ENCODE measurements at places on chromosomes 11 and 22. TPM values are rescaled to one million over a fixed set of nuclear protein-coding genes. Genes with fewer than 3 reads are reported as not detected.

OR52R1 gene
- not detected for total RNA-seq

GPR83 gene
- 0.09 TPM for total RNA-seq

SLC22A6 gene
- total RNA-seq, result not detected

CCDC73 gene
- not detected for total RNA-seq

GRCh38 chr11:1830322-1831223 is 4.2 kb upstream of the SYT8 start:
- no peaks in the 10 kb centered on the region for H3K36me3 ChIP-seq
- H3K27me3 ChIP-seq, result no peaks in the 10 kb centered on the region
- H3K4me1 ChIP-seq, result peaks cover 5% of the 10 kb centered on the region
- H3K27ac ChIP-seq, result no peak overlapping the region

DNA sequence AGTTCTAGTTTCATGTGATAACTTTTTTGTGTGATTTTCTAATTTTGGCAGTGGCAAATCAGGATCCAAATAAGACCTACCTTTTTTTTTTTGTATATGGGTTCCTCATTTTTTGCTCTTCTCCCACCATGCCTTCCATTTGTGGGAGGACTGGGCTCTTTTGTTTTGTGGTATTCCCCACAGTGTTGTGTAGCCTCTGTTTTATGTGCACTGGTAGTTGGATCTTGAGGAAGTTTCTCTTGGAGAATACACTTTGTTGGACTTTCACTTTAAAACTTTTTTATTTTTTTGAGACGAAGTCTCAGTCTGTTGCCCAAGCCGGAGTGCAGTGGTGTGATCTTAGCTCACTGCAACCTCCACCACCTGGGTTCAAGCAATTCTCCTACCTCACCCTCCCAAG is 39.7 kb downstream of the PPP6R3 start:
- no peak for DNase-seq
- no peaks in the 10 kb centered on the region for H3K27me3 ChIP-seq
- peaks cover 92% of the 10 kb centered on the region for H3K4me1 ChIP-seq
- H3K27ac ChIP-seq, result no peak overlapping the region
- H3K36me3 ChIP-seq, result no peaks in the 10 kb centered on the region
- no peak overlapping the region for H3K4me3 ChIP-seq

GRCh38 chr11:114280696-114281095 is 15.5 kb upstream of the NNMT start:
- no peak overlapping the region for H3K4me3 ChIP-seq
- no peaks in the 10 kb centered on the region for H3K36me3 ChIP-seq
- no peaks in the 10 kb centered on the region for H3K4me1 ChIP-seq
- no peak for DNase-seq
- no peak overlapping the region for H3K27ac ChIP-seq

- no peak overlapping the region for H3K27ac ChIP-seq
- H3K36me3 ChIP-seq, result peaks cover 8% of the 10 kb centered on the region
- peaks cover 4% of the 10 kb centered on the region for H3K4me1 ChIP-seq
- no peaks in the 10 kb centered on the region for H3K27me3 ChIP-seq
- DNase-seq, result no peak
- no peak overlapping the region for H3K4me3 ChIP-seq
Observed at GRCh38 chr22:38777087-38777671, 16.8 kb downstream of the DNAL4 start.

GRCh38 chr11:64911142-64911541 is 5.9 kb downstream of the ATG2A start:
- peaks cover 69% of the 10 kb centered on the region for H3K36me3 ChIP-seq
- H3K27me3 ChIP-seq, result no peaks in the 10 kb centered on the region
- no peak overlapping the region for H3K27ac ChIP-seq
- peaks cover 13% of the 10 kb centered on the region for H3K4me1 ChIP-seq

- H3K36me3 ChIP-seq, result no peaks in the 10 kb centered on the region
- H3K27me3 ChIP-seq, result no peaks in the 10 kb centered on the region
- H3K4me3 ChIP-seq, result no peak overlapping the region
- peaks cover 14% of the 10 kb centered on the region for H3K4me1 ChIP-seq
- H3K27ac ChIP-seq, result no peak overlapping the region
- DNase-seq, result no peak
Observed at GRCh38 chr11:128575961-128576350, 11.4 kb downstream of the ETS1 start.
